ENCODE measurements at places on chromosomes 11 and 22. TPM values are rescaled to one million over a fixed set of nuclear protein-coding genes. Genes with fewer than 3 reads are reported as not detected.

The MMP27 gene
- not detected for total RNA-seq

The OR10A2 gene
- not detected for total RNA-seq

The SLC5A1 gene
- not detected for total RNA-seq

The ZW10 gene
- total RNA-seq, result 14.0 TPM

The PARVG gene
- 0.47 TPM for total RNA-seq

The OVOL1 gene
- not detected for total RNA-seq

The DENND6B gene
- total RNA-seq, result 16.5 TPM

The GRAP2 gene
- total RNA-seq, result 2.7 TPM

The ZP1 gene
- not detected for total RNA-seq

The APOBEC3H gene
- not detected for total RNA-seq

The WT1 gene
- not detected for total RNA-seq

The EHF gene
- 0.16 TPM for total RNA-seq

The TEX12 gene
- total RNA-seq, result not detected

The POU2AF2 gene
- total RNA-seq, result not detected

The RRP7A gene
- 21.5 TPM for total RNA-seq

The ARVCF gene
- 47.3 TPM for total RNA-seq

The POU2AF1 gene
- not detected for total RNA-seq

The OR52A1 gene
- total RNA-seq, result not detected

The GGT1 gene
- total RNA-seq, result 2.2 TPM

The FOXRED1 gene
- 15.3 TPM for total RNA-seq
